ENCODE measurements at places on chromosomes 1 and 21.

DNA sequence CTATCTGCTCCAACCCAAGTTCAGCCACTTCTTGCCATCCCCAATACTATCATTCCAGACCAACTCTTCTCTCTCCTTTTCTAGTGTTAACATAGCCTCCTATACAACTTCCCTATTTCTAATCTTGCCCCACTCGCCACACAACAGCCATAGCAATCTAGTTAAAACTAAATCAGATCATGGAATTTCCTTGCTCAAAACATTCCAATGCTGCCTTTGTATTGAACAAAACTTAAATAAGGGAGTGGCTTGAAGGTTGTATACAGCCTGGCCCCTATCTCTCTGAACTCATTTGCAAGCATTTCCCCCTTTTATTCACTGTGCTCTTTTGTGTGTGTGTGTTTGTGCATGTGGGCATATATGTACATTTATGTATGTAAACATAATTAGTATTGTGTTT lies 118.1 kb upstream of the SGIP1 start:
- no peak for DNase-seq

GRCh38 chr1:13549021-13549420 lies 34.6 kb upstream of the PDPN start:
- DNase-seq, result no peak

- DNase-seq, result no peak
These were observed 57.1 kb upstream of the RWDD3 start for GRCh38 chr1:95176861-95177260.

DNA sequence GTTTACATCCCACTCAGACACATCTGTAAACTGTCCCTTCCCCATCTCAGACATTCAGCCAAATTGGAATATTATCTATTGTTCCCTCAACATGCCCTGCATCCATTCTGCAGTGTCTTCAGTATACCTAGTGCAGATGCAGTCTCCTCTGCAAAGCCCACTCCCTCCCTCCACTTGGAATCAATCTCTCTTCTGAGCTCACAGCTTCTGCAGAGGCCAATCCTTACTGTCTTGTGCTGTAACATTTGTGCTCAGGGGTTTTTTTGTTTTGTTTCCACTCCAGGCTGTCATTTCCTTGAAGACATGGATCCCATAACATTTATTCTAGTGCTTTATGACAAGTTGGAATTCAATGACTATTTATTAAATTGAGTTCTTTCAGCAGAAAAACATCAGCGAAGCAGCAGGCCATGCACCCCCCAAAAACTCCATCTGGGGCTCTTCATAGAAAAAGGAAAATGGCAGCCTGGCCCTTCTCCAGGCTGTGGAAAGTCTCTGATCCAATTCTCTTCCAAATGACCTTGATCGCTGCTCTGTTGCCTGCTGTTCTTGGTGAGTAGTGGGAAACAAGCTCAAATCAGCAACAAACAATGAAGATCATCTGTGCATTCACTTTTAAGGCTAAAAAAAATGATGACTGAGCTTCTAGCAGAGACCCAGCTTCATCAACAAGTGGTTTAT lies 8.7 kb downstream of the C4BPA start:
- DNase-seq, result no peak

- no peak for DNase-seq
These were observed 50.6 kb upstream of the C1orf146 start for GRCh38 chr1:92167151-92167550.

- no peak for DNase-seq
These were observed 277.3 kb downstream of the DNM3 start for GRCh38 chr1:172118618-172119017.

GRCh38 chr1:110148961-110149360 lies 1.3 kb upstream of the SLC6A17 start:
- no peak for DNase-seq

DNA sequence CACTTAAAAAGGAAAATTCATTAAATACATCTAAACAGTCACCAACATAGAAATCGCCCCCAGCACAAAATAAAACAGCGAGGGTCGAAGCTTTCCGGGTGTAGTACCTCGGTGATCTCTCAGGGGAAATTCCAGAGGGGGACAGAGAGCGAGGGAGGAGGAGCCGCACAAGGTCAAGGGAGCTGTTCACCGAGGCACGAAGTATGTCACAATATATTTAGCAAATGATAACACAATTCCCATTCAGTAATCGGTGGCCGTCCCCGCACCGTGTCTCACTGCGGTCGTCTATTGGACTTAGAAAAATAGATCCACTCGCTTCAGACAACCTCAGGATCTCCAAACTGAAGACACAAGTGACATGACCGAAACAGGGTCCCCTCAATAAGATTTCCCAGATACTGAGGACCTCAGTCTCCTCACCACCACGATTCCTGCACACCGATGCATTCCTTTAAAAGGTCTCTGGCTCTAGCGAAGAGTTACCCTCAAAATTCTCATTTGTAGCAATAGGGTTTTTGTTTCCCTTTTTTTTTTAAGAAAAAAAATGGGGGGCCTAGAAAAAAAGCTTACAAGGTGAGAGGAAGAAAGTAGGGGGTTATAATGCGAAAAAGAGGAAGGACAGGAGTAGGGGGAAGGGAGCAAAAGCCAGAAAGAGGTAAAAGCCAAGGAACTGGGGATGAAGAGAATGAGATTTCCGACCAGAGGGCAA lies 1.1 kb downstream of the LPGAT1 start:
- DNase-seq, result no peak
